ENCODE measurements at places on chromosomes 7 and 10.
A peak's percentile ranks its signal among the peaks of the same experiment; 100 is the strongest.

DNA sequence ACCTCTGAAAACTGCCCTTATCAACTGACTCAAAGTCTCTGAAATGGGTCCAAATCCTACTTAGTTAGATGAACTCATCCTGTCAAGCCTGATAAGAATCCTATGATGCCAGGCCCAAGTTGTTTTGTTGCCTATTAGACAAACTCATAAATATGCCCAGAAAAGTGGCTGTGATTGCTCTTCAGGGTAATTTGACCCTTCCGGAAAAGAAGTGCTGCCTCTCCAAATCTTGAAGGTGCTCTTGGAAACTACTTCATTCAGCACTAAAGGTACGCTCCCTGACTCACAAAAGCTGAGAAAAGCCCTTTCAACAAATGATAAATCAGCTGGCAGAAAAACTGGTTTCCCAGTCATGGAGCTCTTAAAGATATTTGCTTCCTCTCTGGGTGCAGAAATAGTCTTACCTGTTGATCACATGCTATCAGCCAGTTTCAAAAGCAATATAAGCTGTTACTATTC is 6.7 kb downstream of the IFIT5 start:
- no peak for DNase-seq

- no peak for DNase-seq
Observed at GRCh38 chr7:131869169-131869844, 312.9 kb upstream of the PODXL start.

DNA sequence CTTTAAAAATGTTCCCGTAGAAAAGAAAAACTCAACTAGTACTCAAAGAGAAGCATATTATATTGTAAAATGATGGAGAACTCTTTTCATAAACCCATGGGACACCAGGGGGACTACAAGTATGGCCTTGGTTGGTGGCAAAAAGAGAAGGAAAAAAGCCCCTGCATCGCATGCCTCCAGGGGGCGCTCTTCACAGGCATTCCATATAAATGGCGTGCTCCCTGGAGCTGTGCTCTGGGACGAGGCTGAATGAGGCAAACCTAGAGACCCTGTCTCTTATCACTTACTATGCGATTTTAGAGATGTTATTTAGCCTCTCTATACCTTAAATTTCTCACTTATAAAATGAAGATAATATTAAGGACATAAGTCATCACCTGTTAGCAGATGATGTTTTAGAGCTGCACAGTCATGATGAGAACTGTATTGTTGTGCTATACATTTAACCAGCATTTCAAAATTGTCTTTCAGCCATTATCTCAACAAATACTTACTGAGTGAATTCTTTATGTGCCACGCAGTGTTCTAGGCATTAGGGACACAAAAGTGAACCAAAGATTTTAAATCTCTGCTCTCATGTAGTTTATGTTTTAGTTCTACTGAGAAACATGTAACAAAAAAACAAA is 105.8 kb downstream of the ARHGAP21 start:
- peak; percentile 14 for DNase-seq

GRCh38 chr10:89615112-89615511 is 29.9 kb downstream of the PANK1 start:
- DNase-seq = no peak

DNA sequence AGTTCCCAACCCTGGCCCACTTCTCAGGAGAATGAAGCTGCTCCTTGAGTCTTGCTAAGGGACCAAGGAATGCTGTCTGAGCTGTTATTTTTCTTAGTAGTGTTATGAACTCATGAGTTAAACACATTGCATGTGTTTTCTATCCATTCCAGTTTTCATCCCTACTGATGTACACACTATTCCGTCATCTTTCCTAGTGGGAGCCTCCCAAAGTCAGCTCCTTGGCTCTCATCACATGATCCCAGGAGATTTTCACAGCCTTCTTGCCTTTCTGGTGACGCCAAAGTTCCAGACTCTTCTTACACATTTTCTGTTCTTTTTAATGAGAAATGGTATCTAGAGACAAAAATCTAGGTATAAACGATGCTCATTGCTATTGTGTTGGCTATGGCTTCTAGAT is 8.4 kb upstream of the C10orf71 start:
- DNase-seq = no peak

DNA sequence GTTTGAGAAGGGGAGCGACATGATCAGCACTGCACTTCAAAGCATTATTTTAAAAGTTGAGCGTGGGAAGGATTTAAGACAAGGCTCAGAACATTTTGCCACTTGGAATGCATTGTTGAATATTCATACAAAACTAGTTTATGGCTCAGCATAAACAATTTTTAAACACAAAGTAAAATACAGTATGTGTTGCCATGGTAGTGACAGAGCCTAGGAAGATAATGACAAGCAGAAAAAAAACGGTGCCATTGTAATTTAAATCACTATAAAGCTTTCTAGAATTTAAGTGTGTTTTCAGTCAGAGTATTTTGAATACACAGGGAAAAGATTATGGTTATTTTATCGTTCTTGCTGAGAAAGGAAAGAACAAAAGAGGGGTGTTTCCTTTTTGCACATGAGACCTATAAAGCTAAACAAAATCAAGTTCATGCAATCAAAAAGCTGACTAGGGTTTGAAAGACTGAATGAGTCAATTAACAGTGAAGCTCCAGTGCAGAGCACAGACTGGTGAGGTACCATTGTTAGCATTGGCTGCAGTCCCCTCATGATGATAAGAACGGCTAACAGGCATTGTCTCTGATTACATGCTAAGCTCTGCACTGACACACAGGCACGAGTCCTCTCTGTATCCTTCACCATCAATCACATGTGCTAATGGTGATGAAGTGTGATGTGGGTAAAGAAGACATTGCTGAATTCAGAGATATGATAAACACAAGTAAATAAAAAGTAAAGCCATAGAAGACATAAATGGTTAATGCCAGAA is 181.9 kb upstream of the VSTM2A start:
- no peak for DNase-seq

- no peak for DNase-seq
Observed at GRCh38 chr10:110706690-110707098, 62.6 kb downstream of the RBM20 start.

GRCh38 chr10:83165265-83165664 is 974.0 kb upstream of the GHITM start:
- no peak for DNase-seq

DNA sequence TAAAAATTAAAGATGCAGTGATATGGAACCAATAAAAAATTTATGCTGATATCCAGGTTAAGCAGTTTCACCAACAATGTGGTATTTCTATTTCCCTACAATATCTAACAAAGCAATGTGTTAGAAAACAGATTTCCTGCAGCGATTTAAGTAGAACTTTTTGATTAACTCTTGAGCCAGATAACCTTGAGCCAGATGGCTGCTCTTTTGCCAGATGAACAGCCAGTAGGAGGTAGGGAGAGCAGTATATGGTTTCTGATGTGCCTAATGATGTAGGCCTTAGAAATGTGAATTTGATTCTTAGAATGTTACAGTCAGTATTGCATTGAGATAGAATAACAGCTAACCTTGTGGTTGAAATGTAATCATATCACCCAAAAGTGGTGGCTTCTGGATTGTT is 31.1 kb downstream of the STAMBPL1 start:
- DNase-seq = no peak

GRCh38 chr10:31949266-31949665 is 20.6 kb upstream of the ARHGAP12 start:
- DNase-seq = no peak

- no peak for DNase-seq
Observed at GRCh38 chr7:143372070-143372469, 9.1 kb upstream of the ZYX start.

DNA sequence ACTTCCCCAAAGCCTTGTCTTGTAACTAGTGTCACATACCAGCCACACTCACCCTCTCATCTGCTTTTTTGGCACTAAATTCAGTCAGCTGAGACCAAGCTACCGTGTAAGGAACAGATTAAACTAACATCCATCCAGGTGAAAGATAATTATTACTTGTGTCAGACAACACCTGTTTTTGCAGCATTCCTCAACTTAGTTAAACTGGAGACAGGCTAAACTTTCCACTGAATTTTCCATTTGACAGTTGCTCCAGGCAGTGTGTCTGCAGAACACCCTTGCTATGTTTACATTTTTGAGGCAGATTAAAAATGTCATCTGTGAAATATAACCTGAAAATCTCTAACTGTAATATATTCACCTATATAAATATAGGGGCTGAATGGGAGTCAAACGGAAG is 73.6 kb downstream of the CYP26A1 start:
- DNase-seq = no peak

- DNase-seq = no peak
Observed at GRCh38 chr10:123521076-123521475, 145.1 kb upstream of the GPR26 start.

DNA sequence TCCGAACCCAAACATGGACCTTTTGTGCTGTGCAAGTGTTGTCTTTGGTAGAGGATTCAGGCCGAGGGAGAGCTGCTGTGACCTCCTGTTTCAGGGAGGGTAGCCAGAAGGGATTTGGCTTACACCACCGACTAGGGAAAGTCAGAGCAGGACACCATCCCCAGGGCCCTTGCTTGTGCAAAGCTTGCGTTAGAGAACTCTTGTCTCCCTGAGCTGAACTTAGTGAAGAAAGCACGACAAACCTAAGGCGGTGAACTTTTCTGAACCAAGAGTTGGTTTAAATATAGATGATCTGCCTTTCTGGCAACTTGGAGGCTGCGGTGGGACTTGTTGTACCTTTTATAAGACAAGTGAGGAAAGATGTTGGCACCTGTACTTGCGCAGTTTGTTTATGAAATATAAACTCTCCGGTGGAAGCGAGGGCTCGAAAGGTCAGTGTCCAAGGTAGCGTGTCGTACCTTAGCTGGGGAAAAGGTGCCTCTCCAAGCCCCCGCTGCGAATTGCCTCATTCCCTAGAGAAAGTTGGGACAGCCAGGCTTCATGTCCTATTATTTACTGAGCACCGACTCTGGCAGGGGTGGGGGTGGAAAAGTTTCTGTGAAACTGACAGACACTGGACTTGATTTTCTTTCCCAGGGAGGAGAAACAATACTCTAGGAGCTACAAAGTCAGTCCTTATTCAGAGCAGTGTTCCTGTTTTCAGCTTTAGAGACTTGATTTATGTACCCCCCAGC is 31.6 kb downstream of the WBP1L start:
- DNase-seq = no peak

DNA sequence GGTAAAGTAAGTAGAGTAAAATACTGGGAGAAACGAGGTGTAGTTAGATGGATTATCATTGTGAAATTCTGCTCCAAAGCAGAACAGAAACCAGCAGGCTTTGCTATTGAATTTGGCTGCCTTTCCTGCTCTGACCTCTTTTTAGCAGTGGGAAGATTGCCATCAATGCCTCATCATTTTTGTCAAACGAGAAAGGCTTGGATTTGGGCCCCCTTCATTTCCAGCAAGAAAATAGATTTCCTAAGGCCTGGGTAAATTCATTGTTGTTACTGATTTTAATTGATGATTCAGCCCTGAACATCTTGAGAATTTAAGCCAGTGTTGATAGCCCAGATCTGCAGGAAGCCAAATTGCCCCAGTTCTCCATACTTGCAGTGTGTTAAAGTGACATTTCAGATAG is 35.2 kb upstream of the ASAH2 start:
- no peak for DNase-seq

DNA sequence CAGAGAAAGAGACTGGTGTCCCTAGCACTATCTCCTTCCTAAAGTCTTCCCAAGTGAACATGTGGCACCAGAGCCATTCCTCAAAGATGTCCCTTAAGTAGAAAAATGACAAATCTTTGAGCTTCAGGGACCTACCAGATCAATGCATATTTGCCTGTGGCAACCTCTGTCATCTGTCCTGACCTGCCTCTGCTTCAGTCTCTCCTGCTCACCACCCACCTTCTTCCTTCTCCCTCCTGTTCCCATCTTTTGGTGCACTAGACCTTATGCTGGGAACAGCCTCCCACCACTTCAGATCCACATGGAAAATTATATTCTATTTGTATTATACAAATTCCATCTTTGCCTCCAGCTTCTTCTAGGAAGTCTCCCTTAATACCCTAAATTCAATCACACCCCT is 386.4 kb downstream of the PLXNA4 start:
- no peak for DNase-seq

- DNase-seq = no peak
Observed at GRCh38 chr7:57415326-57415725, 34.7 kb upstream of the ZNF716 start.

DNA sequence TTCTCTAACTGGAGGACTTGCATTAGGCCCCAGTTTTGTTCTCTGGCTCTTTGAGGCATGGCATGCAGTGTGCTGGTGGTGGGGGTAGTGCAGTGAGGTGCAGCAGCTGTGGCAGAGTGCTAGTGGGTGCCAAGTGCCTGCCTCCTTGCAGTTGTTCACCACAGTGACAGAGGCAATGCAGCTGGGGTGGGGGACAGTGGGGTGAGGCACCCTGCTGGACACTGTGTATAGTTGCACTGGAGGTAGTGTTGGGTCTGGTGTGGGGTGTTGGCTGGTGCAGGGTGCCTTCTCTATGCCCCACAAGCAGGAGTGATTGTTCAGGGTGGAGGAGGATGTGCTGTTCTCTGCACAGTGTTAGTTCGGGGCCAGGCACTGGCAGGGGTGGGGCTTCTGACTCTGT is 21.7 kb upstream of the KEL start:
- DNase-seq = no peak

DNA sequence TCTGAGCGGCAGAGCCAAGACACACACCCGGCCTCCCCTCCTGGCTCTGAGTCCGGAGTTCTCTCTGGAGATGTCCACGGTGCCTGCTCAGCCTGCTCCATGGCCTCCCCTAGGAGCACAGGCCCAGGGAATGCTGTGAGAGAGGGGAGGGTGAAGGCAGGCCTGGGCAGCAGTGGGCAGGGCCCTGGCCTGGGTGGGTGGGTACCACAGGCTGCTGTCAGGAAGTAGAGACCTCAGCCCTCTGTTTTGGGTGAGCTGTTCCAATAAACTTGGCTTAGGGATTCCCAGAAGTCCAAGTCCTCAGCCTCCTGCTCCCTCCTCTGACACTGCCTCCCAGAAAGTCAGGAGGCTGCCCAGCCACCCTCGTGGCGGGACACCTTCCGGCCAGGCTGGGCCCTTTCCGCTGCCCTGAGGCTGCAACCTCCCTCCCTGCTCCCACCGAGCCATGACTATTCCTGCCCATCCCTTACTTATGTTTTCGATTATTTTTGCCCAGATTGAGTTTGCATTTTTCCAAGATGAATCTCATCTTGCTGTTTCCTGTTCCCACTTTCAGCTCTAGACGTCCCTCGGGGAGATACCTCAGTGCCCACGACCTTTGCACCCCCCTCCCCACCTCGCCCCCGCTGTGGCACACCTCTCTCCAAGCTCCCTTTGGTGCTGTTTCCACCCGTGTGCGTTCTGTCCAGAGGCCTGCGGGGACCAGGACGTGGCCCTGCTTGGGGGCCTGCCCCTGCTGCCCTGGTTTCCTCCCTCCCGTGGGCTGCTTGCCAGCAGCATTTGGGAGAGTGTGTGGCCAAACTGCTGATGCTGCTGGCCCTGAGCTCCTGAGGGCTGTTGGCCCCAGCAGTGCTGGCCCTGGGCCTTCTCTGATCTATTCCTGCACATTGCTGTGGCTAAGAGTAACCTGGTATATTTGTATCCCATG is 5.8 kb upstream of the POLM start:
- no peak for DNase-seq

DNA sequence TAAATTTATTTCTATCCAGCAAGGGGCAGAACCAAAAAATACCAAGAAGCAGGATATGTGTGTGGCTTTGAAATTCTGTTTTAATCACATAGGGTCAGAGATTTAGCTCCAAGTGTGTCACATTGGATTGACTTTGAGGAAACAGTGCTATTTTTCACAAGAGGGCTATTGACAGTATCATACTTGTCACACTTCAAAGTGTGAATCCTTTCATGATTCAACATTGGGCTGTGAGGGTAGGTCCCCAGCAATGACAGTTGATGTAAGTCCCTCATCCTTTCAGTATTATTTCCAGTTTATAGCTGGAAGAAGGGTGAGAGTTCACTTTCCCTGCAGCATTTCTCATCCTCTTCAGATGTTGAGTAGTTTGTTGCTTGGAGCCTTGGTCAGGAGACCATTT is 7.4 kb downstream of the CCNY start:
- no peak for DNase-seq

Measured in activated CD4-positive, alpha-beta T cell treated with anti-CD3 and anti-CD28 coated beads, Interleukin-2, amount 50 U/mL, for 24 hours (primary cell).